Stimulated activated CD8-positive, alpha-beta memory T cell treated with anti-CD3 and anti-CD28 coated beads, Interleukin-12 subunit alpha, Interleukin-12 subunit beta, amount 100 ng/mL, for 4 hours (primary cell): ENCODE measurements at places on chromosomes 4 and X.
A peak's percentile ranks its signal among the peaks of the same experiment; 100 is the strongest.

DNA sequence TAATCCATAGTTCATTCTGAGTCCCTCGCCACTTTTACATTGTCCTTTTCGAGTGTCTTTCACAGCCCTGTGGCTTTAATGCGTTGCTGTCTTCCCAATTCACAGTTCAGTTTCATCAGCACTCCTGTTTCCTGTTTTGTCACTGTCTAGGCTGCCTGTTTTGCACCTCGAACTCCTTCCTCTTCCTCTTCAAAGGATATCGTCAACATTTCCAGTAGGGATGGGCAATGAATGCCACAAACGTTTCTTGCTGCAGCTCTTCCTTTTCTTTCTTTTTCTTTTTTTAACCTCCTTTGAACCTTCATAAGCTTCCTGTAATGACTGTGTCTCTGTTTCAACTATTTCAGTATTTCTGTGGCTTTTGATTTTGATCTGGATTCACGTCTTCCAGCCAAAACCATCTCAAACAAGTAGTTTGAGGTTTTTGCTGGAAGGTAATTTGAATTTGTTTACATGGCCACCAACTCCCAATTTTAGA lies 105.4 kb downstream of the ANXA3 start:
- DNase-seq = no peak

DNA sequence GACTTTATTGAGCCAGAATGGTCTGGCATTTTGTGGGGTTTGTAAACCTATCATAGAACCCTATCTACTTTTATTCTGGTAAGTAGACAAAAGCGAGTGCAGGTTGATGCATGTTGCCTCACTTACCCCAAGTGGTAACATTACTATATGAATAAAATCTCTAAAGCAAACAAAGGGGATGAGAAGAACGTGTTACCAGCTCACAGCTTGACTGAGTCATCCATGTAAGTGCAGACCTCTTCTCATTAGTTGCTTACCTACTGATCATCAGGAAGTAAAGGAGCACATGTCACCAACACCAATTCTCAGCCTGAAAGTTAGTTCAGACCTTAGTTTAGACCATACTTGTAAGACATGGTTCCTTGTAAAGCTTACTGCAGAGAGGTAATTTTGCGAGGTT lies 1328.3 kb downstream of the C4orf33 start:
- no peak for DNase-seq

- DNase-seq = no peak
These were observed 106.5 kb downstream of the AMMECR1 start for GRCh38 chrX:110211340-110211739.

DNA sequence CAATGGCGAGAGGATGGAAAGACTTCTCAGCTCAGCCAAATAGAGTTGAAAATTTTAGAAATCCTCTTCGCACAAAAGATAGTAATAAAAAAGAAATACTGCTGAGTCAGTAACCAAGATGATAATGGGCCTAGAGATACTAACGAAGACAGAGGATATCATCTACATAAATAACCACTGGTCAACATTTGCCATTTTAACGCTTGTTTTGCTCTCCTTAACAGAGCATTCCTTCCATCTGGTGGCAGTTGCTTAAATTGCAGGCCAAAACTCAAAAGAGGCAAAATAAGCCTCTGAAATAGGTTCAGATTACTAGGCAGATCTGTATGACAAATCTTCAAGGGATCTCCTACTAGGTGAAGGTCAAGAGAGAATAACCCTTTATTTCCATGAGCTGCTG lies 51.7 kb upstream of the MCF2 start:
- DNase-seq = no peak

DNA sequence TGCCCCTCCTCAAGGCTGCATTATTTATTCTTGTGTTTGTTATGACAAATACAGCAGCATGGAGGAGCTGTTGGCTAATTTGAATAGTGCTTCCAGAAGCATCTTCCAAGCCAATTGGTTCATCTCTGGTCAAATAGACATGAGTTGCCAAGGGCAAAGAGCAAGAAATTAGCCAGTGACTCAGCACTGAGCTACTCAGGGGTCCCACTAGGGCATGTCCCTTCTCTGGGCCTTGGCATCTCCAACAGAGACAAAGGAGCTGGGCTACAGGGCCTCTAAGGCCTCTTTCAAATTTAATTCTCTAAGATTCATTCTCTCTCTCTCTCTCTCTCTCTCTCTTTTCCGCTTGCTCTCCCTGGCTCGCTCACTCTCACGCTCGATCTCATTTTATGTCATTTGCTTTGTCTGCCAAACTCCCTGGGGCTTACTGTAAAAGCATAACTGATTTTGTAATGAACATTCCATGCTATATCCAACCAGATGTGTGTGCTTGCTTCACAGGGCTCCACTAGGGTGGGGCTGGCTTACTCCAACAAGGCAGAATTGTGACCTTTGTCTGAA lies 86.7 kb upstream of the MAGEA4 start:
- DNase-seq = no peak

DNA sequence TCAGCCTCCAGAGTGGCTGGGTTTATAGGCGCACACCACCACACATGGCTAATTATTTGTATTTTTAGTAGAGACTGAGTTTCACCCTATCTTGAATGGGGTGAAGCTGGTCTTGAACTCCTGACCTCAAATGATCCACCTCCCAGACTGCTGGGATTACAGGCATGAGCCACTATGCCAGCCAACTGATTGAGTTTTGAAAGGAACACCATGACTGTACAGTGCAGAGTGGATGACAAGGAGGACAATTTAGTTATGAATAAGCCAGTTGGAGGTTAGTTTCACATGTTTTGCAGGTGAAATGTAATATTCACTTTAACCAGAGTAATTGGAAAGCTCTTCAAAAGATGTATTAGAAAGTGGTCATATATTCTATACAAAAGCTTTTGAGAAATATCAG lies 60.8 kb downstream of the PCDH18 start:
- DNase-seq = no peak

- no peak for DNase-seq
These were observed 13.9 kb downstream of the CCNG2 start for GRCh38 chr4:77170926-77171325.

GRCh38 chr4:28822163-28822562 lies 1898.0 kb upstream of the PCDH7 start:
- no peak for DNase-seq

- no peak for DNase-seq
These were observed 22.0 kb downstream of the NDNF start for GRCh38 chr4:121050300-121050699.

- DNase-seq = no peak
These were observed 83.6 kb upstream of the PGRMC2 start for GRCh38 chr4:128371001-128371777.

DNA sequence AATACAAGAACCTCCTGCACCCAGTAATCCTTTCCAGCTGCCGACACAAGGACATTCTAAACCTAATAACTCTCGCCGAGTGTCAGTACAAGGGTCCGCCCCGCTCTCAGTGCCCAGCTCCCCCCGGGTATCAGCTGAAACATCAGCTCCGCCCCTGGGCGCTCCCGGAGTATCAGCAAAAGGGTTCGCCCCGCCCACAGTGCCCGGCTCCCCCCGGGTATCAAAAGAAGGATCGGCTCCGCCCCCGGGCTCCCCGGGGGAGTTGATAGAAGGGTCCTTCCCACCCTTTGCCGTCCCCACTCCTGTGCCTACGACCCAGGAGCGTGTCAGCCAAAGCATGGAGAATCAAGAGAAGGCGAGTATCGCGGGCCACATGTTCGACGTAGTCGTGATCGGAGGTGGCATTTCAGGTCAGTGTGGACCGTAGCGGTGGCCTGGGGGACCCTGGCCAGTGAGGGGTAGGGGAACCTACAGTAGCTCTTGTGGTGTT lies at the start of gene MAOA:
MAOA (plus strand) TSS at position 295 of the 490 bp plus-strand sequence; CDS start at position 338, 43 bp downstream.
- DNase-seq = peak; percentile 10

DNA sequence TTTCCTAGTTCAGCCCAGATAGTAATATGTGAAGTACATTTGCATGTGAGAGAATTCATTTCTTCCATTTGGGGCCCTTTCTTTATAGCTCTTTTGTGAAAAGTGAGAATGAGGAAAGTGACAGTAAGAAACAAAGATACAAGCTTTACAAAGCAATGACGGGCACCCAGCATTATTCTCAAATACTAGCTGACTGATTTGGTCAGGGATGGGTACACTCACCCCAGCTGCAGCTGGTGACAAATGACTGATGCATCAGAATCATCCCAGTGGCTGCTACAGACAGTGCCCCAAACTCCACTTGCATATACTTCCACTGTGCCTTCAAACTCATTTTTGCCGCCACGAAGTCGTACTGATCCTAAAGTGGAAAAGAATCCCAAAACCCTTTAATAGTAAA lies 14.8 kb downstream of the PRSS12 start:
- DNase-seq = no peak

- DNase-seq = no peak
These were observed 54.2 kb downstream of the SH3KBP1 start for GRCh38 chrX:19833034-19833677.

- DNase-seq = no peak
These were observed 134.7 kb downstream of the KLF8 start for GRCh38 chrX:56366901-56367300.

DNA sequence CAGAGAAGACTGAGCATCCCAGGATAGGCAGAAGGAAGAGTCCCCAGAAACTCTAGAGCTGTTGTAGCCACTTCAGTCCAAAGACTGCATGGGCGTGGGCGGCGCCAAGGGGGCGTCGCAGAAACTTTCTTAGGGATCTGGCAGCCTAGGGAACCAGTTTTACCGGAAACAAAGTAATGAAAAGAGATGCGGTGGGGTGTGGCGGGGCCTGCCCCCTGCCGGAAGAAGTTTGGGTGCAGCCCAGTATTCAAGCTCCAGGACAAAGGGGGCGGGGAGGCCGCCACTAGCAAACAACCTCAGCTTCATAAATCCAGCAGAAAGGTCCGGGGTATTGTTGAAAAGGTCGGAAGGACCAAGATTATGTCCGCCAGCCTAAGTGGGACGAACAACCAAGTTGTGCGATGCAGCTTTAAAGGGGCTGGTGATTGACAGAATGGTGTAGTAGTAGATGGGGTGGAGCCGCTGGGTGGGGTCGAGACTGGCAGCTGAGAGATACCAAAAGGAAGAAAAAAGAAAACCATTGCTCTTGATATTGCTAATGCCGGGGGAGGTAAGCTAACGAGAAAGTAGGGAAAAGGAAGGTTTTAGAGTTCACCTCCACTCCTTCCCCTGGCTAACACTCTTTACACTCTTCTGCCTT lies 190.5 kb downstream of the RRAGB start:
- DNase-seq = peak; percentile 6

DNA sequence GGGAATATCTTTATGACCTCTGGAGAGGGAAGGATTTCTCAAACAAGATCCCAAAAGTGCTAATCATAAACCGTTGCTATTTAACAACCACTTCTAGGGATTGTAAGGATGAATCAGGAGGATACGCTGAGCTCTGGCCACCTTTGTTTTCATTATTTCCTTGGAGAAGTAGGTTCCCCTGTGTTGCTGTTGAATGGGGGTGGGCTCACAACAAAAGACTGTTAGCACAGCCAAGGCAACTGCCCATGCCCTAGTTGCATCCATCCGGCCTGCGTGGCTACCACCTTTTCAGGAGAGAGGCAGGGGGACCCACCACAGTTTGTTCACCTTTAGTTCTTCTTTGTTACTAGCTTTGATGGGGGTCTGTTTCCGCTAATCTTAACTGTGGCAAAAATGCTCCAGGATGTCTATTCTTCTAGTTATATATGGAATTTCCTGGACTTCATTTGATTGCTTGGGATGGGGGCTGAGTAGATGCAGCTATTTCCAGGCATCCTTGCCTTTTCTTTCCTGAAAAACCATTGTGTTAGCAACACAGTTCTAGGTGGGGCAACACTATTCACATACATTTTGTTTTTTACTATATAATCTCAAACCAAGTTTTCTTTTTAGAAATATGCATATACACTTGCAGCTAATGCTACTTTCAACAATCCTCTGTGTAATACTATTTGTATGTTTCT lies 95.4 kb downstream of the KDR start:
- DNase-seq = no peak

DNA sequence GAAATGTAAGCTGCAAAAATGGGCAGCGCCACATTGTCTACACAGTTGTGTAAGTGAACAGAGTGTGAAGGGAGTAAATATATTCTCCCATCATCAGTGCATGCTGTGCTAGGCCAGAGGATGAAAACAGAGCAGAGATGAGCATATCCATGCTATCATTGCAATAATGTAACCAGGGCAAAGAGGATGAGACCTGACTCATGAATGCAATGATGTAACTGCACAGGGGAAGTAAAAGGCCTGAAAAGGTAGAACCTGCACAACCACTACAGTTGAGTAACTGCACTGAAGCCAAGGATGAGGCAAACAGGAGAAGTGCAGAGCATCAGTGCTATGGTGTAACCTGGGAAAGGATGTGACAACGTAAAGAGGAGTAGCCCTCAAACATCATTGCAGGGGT lies 220.4 kb upstream of the FAM47C start:
- DNase-seq = no peak

DNA sequence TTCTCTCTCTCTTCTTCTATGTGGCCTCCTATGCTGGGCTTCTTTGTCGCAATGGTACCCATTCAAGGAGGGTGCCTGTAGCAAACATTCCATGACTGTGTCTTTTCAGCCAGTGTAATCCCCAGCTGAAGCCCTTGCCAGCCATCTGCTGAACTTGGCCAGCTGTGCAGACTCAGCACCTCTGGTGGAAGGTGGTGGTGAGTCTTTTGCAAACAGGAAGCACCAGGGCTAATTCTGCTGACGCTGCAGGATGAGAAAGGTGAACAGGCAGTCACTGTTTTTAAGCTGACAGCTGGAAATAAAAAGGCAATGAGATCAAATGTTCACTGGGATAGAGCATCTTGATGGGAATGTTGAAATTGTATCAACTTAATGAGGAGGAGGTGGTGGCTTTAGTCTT lies 298.7 kb upstream of the CLNK start:
- DNase-seq = no peak

DNA sequence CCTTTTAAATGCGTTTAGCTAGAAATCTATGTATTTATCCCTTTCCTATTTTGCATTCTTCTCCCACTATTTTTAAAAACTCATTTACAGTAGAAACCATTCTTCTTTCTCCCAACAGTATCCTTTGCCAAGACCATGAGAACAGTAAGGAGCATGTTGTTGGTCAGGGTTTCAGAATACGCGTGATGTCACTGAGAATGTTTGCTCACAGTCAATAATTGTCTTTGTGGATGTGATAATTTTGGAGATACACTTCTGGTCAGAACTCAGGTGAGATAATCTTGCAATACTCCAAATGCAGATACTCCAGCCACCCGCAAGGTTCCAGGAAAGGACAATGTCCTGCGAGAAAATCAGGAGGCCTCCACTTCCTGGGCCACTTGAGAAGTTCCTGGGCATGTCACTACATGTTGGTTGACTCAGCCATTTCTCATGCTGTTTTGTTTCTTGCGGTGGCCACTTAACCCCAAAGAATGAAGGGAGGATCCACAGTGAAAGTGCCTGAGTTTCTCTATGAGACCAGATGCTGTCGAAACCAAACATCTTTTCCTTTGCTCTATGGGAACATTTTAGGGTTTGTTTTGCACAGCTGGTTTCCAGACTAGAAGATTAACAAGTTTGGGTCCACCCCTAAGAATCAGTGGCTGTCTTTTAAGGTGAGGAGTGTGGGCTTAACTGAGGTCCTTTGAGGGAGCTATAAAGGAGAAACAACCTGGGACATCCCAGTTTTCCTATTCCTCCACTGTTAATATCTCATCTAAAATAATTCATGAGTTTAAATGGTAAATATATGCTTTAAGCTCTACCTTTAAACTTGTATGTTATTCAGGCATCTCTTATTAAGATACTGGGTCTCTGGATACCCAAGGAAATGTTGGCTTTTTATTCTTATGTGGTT lies 116.0 kb downstream of the SOWAHB start:
- no peak for DNase-seq

GRCh38 chr4:31918891-31919290 lies 1198.7 kb downstream of the PCDH7 start:
- no peak for DNase-seq
